NCI-H446 treated with DMSO at 0.1 percent for 48 hours (cell line): ENCODE measurements at places on chromosomes 16 and 17.

DNA sequence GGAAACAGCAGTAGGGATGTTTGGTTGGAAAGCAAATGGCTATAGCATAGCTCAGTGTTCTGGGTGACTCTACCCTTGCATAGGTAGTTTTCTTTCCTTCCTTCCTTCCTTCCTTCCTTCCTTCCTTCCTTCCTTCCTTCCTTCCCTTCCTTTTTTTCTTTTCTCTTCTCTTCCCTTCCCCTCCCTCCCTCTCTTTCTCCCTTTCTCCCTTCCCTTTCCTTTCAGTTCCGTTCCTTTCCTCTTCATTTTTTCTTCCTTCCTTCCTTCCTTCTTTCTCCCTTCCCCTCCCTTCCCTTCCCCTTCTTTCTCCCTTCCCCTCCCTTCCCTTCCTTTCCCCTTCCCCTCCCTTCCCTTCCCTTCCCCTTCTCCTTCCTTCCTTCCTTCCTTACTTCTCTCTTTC lies 31.3 kb downstream of the GDE1 start:
- no peak for DNase-seq

- DNase-seq = no peak
Measured at GRCh38 chr17:27529230-27529796, 73.1 kb downstream of the KSR1 start.

- DNase-seq = no peak
Measured at GRCh38 chr16:85082173-85083050, 29.9 kb downstream of the CIBAR2 start.

GRCh38 chr16:80527297-80527696 lies 13.5 kb upstream of the DYNLRB2 start:
- no peak for DNase-seq

DNA sequence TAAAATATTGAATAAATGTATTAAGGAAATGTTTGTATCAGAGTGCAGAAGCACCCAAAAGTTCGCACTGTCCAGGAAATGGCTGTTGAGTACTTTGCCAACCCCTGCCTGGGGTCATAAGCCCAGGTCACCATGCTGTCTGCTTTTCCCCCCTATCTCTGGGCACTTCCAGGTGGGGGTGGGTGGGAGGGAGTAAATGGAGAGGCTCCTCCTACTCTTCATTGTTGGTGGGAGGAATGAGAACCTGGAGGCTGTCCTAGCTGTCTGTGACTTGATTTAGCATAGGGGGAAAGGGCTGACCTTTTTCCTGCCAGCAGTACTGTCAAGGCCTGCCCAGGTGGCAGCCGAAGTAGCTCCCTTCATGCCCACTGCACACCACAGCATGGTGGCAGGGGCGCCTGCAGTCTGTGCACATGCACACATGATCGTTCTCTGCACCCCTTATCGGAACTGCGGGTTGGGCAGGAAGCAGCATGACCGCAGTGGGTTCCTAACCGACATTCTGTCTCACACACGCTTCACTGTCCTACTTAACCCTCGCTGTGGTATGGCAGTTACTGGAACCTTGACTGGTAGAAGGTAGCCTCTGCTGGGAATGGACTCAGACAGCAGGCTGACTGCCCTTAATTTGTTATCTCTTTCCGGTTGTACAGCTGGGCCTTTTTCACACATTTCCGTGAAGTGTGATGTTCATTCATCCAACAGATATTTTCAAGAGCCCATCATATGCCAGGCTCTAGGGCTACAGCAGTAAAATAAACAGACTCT lies 41.5 kb downstream of the LDHD start:
- DNase-seq = no peak

DNA sequence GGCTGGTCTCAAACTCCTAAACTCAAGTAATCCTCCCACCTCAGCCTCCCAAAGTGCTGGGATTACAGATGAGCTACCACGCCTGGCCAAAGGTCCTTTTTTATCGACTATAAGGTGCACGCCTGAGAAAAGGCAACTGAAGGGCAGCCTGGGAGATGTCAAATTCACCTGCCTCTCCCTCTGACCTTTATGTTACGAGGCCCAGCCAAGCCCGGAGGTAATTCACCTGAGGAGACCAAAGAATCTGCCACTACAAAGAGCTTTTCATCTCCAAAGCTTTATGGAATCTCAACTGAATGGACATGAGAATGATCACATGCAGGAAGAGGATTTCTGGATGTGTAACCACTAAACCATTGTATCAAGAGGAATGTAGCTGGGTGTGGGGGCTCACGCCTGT lies 37.2 kb downstream of the LYRM1 start:
- DNase-seq = no peak

GRCh38 chr17:58184986-58185761 lies 7.4 kb upstream of the EPX start:
- DNase-seq = no peak

- DNase-seq = no peak
Measured at GRCh38 chr17:64180089-64181073, 50.4 kb upstream of the ERN1 start.

DNA sequence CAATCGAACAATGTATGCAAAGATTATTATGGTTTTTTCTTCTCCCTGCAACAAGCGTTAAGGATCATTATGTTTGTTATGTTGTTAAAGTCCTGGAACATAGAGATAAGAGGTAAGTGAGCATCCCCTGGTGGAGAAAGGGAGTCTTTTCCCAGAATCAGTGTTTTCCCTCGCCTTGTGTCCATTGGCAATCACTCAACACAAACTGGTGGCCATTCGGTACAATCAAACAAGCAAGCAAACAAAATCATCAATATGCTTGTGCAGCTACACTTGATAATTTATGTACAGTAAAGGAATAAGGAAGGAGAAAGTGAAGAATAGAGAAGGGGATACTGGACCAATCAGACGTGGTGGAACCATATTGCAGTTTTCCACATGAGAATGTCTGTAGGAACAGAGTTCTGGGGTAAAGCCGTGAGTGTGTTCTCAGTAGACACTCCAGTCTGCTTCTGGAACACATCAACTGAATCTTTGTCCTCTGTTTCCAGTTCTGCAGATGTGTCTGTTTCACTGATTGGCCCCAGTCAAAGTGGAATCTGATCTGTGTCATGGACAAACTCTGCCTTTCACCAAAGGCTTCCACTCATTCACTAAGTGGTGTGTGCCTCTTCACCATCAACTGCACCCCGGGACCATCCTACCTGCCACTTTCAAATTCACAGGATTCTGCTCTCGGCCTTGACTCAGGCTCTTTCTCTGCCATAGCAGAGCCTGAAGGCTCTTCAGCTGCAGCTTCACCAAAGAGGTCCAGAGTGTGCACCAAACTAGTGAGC lies 169.5 kb downstream of the AHSP start:
- DNase-seq = no peak

GRCh38 chr17:79933863-79934652 lies 94.8 kb upstream of the CBX4 start:
- no peak for DNase-seq

DNA sequence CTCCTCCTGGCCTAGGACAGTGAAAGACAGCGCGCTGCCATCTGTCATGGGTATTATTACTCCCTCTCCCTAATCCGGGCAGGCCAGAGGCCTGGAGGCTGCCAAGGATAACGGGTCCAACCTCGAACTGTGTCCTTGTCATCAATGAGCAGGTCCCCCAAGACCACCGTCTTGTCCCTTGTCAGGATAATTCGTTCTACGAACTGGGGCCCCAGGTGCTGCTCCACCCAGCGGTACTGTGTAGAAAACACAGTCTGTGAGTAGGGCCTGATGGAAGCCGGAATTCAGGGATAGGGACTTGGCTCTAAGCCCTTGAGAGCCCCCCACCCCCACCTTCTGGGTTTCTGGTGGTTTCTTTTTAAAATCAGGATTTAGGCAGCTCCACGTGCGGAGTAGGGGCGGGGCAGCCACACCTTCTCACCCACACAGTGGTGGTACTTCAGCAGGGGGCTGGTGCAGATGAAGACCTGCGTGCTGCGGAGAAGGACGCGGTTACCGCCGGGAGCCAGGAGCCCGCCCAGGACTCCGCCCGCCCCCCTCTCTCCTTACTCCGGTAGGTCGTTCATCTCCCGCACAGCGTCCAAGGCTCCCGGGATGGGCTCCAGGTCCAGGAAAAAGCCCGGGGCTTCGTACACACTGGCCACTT lies 787 bp downstream of the NT5C start:
- DNase-seq = no peak

GRCh38 chr16:81638286-81638945 lies 140.7 kb upstream of the PLCG2 start:
- DNase-seq = no peak

- no peak for DNase-seq
Measured at GRCh38 chr16:55824473-55825000, 8.4 kb downstream of the CES1 start.

GRCh38 chr17:40533896-40534295 lies 31.4 kb downstream of the CCR7 start:
- no peak for DNase-seq

GRCh38 chr16:80100186-80100585 lies 440.6 kb upstream of the DYNLRB2 start:
- no peak for DNase-seq

- DNase-seq = no peak
Measured at GRCh38 chr17:76314392-76315227, 6.5 kb upstream of the QRICH2 start.

DNA sequence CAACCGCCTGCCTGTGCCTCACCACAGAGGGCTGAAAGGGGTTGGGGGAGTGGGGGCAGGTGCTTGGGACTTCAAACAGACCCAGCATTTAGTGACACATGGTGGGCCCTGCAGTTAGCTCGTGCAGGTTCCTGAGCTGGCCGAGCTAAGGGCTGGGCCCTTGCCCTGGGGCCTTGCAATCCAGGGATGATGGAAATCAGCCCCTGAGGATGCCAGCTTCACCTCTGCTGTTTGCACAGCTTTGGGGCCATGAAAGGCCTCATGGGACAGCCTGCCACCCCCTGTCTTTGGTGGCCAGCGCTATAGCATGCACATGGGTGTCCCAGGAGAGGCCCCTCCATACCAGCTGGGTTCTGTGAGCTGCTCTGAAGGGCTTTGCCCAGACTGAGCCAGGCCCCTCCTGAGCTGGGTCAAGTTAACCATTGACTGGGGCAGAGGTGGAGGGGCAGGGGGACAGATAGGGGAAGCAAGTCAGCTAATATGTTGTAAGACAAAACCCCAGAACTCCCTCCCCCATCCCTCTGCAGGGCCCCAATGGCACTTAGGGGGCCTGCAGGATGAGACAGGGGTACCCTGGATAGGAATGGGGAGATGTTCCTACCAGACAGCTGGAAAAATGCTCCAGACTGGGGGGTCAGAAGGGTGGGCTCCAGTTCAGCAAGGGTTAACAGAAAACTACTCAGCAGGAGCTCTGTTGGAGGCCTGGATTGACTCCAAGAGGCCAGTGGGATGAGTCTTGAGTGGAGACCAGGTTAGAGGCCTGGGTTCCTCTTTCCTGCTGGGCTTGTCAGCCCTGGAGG lies 692 bp downstream of the PRR15L start:
- no peak for DNase-seq
